H9 (cell line): ENCODE measurements at places on chromosomes 16 and 17. TPM values are rescaled to one million over a fixed set of nuclear protein-coding genes. Genes with fewer than 3 reads are reported as not detected.
A peak's percentile ranks its signal among the peaks of the same experiment; 100 is the strongest.

GRCh38 chr17:49525831-49526741 is 31.0 kb downstream of the NGFR start:
- peak; percentile 28 for DNase-seq

DNA sequence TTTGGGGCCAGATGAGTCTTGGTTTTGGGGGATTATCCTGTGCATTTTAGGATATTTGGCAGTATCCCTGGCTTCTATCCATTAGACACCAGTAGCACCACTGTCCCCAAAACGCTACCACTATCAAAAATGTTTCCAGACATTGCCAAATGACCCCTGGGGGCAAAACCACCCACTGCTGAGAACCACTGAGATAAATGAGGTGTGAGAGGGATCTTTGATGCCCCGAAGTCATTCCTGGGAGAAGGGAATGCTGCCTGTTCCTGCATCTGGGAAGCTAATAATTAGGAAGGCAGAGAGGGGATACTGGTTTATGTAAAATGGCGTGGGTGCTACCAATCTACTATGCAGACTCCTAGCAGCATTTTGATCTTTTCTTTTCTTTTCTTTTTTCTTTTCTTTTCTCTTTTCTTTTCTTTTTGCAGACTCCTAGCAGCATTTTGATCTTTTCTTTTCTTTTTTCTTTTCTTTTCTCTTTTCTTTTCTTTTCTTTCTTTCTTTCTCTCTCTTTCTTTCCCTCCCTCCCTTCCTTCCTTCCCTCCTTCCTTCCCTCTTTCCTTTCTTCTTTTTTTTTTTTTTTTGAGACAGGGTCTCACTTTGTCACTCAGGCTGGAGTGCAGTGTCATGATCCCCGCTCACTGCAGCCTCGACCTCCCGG is 8.8 kb upstream of the MT3 start:
- DNase-seq: no peak

DNA sequence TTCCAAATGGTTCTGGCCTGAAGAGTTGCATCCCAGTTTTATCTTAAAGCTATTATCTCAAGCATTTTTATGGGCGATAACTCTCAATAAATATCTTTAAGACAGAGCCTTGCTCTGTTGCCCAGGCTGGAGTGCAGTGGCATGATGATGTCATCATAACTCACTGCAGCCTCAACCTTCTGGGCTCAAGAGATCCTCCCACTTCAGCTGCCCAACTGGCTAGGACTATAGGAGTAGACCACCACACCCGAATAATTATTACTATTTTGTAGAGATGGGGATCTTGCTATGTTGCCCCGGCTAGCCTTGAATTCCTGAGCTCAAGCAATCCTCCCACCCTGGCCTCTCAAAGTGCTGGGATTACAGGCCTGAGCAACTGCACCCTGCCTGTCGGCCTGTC is 26.1 kb upstream of the CYTH1 start:
- no peak for DNase-seq

GRCh38 chr16:73011926-73012325 is 36.0 kb downstream of the ZFHX3 start:
- DNase-seq: peak; percentile 49

DNA sequence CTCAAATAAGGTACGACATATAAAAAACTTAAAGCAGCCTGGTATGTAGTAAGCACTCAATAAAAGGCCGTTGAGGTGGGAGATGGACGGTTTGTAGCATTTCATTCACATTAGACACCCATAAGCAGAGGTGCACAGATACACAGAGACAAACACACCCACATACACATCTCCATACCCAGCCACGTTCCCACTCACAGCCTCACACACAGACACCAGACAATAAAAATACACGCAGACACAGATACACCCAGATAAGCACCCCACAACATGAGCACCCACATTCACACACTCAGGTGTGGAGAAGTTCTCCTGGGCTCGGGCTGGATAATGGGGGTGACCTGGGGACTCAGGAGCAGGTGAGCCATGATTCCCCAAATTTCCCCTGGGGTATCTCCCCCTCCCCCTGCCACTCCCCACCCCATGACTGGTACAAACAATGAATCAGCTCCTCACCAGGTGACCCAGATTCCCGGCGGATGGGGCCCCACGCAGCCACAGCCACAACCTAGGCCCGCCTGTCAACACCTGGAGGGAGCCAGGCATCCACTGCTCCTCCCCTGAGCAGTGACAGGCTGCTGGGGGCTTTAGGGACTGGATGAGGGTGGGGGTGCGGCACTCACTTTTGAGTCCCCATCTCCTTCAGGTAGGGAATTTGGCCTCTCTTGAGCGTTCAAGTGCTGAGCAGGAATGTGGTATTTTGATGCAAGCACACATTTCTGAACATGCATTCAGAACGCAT is 2.7 kb downstream of the DLX3 start:
- DNase-seq: peak; percentile 28

DNA sequence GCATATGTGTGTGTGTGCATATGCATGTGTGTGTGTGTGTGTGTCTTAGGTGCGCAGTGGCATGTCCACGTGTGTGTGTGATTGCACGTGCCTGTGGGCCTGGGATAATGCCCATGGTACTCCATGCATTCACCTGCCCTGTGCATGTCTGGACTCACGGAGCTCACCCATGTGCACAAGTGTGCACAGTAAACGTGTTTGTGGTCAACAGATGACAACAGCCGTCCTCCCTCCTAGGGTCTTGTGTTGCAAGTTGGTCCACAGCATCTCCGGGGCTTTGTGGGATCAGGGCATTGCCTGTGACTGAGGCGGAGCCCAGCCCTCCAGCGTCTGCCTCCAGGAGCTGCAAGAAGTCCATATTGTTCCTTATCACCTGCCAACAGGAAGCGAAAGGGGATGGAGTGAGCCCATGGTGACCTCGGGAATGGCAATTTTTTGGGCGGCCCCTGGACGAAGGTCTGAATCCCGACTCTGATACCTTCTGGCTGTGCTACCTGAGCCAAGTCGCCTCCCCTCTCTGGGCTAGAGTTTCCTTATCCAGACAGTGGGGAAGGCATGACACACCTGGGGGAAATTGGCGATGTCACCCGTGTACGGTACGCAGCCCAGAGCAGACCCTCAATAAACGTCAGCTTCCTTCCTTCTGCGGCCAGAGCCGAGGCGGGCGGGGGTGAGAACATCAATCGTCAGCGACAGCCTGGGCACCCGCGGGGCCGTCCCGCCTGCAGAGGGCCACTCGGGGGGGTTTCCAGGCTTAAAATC is 47.6 kb downstream of the IL21R start:
- DNase-seq: no peak

GRCh38 chr17:32445074-32445415 is 735 bp downstream of the PSMD11 start:
- peak; percentile 46 for DNase-seq

- no peak for DNase-seq
Measured at GRCh38 chr16:3051494-3051893, 5.1 kb downstream of the MMP25 start.

DNA sequence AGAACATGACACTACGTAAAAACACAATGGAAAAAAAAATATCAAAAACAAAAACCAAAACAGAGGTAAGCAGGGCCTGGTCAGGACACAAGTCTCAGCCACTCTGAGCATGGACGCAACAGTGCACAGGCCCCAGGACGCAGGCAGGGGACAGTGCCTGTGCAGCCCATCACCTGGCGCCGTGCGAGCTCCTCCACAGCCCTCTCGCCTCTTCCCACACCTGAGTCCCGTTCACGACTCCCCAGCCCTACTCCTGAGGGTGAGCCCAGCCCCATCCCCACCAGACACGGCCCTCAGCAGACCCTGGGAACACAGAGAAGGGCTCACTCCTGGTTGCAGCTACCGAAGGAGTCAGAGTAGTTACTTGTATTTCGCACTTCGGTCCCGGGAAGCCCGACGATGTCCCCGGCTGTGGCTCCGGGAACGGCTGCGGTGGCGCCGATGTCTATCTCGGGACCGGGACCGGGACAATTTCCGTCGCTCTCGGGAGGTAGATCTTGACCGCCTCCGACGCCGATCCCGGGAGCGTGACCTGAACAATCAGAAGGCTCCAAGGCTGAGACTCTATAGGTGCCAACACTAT is 9.4 kb downstream of the HBQ1 start:
- no peak for DNase-seq

DNA sequence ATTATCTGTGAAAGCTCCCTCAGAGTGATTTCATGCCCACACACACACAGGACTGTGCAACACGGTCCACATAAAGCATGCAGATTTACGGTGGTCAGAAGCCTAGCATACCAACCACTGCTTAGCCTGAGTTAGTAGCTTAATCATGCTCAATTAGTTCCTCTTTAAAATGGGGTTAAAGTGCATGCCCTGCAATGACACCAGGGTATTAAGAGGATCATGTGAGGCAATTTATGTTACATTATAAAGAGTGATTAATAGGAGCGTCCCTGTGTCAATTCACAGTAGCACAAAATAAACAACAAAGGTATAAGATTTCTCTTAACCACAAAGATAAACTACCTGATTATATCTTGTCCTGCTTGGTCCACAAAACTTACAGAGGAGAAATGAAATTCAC is 39.8 kb downstream of the C17orf67 start:
- no peak for DNase-seq

Gene NT5M
- 6.6 and 7.8 TPM in 2 replicates for total RNA-seq

Gene SMIM5
- 0.20 and 0.24 TPM in 2 replicates for total RNA-seq

Gene PLLP
- total RNA-seq: 1.8 and 2.0 TPM in 2 replicates

Gene IL32
- total RNA-seq: 2.0 and 2.6 TPM in 2 replicates

Gene CPHXL2
- total RNA-seq: not detected in 2 replicates

Gene FOXN1
- not detected in 2 replicates for total RNA-seq

Gene CMTM1
- 2.1 and 2.6 TPM in 2 replicates for total RNA-seq

Gene MED31
- total RNA-seq: 9.1 and 11.8 TPM in 2 replicates

Gene LRRC36
- not detected in 2 replicates for total RNA-seq

Gene KRTAP9-2
- not detected in 2 replicates for total RNA-seq
